ENCODE measurements at places on chromosomes 5 and 9.

- no peak for DNase-seq
Measured at GRCh38 chr5:22947921-22948320, 94.8 kb upstream of the CDH12 start.

DNA sequence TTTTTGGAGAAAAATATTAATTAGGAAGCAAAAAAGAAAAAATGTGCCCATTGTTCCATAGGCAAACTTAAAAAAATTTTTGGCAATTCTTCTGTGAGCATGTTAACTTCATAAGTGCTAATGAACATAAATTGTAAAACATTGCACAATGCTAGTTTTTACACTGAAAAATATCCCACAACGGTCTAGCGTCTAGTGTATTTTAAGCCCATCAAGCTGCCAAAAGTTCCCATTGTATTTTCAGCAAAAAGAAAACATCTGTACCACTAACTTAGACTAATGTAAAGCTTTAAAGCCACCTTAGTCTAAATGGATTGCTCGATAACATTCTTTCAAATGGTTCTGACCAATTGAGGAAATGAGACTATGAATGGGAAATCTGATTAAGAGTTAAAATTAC lies 2.8 kb downstream of the NR6A1 start:
- no peak for DNase-seq

GRCh38 chr9:77680581-77680980 lies 32.5 kb upstream of the GNA14 start:
- no peak for DNase-seq

DNA sequence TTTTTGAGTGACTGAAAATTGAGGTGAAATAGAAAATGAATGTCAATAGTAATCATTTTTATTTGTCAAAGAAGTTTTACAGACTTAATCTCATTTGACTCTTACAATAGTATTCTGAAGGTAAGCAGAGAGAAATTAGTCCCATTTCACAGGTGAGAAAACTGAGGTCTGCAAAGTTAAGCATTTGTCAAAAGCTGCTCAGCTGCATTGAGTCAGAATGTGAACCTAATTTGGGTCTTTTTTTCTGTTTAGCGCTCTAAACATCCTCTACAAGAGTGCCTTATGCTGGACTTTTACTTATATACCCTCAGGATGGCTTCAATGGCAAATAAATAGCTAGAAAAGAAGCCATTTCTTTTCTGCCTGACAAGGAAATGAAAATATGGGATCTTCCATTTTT lies 135.7 kb downstream of the RASGRF2 start:
- no peak for DNase-seq

DNA sequence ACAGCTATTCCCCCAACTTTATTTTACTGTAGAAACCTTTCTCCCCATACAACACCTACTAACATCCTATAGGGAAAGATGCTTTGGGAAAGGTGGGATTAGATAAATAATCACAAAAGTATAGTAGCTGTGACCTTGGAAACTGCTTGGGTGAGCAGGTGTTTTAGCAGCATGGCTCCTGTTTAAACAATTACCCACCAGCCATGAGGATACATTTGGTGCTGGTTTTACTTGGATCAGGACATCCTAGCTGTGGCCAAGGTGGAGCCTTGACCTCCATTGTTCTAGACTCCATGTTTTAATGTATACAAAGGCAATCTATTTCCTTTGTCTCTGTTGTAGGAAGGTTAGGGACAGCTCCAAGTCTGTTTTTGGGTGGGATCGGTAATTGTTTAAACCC lies 56.8 kb upstream of the ALDH1B1 start:
- no peak for DNase-seq

DNA sequence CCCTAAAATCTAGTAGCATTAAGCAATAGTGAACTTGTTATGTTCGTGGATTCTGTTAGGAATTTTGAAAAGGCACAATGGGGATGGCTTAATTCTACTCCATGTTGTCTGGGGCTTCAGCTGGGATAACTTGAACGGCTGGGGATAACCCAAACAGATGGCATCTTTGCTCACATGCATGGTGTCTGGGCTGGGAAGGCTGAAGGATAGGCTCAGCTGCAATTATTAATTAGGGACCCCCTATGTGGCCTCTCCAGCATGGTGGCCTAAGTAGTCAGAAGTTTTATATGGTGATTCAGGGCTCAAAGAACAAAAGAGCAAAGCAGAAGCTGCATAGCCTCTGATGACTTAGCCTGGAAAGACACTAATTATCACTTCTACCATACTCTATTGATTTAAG lies 551.1 kb downstream of the PSAT1 start:
- DNase-seq, result no peak

DNA sequence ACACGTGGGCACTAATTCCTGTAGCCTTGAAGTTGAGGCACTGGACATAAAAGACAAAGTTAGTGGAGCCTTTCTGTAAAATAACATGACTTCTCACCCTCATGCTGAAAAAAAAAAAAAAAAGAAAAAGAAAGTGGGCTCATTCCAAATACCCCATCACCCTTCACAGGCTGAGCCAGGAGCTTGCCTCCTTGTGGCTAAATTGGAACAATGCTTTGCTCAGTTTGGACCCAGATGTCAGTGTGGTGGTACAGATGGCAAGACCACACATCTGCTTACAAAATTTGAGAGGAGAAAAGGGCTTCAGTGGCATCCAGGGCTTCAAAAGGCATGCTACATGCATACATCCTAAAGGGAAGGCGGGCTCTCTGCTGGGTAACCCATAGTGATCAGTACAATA lies 342.8 kb downstream of the EBF1 start:
- no peak for DNase-seq

DNA sequence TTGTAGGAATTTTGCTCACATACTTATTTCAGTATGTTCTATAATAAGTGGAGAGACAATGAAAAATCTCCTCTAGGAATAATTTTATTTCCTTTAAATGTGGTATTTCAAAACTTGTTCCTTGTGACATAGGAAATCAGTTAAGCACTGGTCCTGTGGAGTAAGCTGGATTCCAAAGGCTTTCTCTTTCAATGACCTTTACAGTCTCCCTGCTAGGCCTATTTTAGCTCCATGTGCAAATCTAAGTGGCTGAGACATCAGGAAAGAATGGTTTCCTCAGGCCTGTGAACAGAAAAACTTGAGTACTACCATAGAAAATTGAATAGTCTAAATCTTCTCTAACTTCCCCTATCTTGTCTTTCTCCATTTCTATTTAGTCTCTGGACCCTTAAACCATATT lies 514.2 kb upstream of the TLE4 start:
- no peak for DNase-seq

Data from GM06990 (cell line).